NK-92 treated with Interleukin-12 subunit alpha and Interleukin-12 subunit beta, amount 100 ng/mL, for 24 hours (cell line): ENCODE measurements at places on chromosomes 7 and 10.

GRCh38 chr10:79274279-79275104 lies 72.8 kb upstream of the PPIF start:
- no peak for DNase-seq

GRCh38 chr10:70834021-70834420 lies 18.3 kb downstream of the SGPL1 start:
- DNase-seq, result no peak

GRCh38 chr10:1538121-1538520 lies 199.2 kb downstream of the ADARB2 start:
- no peak for DNase-seq

DNA sequence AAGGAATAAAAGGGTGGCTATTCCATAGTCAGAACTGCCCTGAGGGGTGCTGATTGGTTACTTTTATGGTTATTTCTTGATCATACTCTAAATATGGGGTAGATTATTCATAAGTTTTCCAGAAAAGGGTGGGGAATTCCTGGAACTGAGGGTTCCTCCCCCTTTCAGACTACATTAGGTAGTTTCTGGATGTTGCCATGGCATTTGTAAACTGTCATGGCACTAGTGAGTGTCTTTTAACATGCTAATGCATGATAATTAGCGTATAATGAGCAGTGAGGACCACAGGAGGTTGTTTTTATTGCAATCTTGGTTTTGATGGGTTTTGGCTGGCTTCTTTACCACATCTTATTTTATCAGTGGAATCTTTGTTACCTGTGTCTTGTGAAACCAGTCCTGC lies 26.5 kb upstream of the POT1 start:
- no peak for DNase-seq

- DNase-seq, result no peak
These were observed 3.9 kb downstream of the MICALL2 start for GRCh38 chr7:1455241-1455939.

- DNase-seq, result no peak
These were observed 108.7 kb downstream of the ZNF467 start for GRCh38 chr7:149664666-149665065.

DNA sequence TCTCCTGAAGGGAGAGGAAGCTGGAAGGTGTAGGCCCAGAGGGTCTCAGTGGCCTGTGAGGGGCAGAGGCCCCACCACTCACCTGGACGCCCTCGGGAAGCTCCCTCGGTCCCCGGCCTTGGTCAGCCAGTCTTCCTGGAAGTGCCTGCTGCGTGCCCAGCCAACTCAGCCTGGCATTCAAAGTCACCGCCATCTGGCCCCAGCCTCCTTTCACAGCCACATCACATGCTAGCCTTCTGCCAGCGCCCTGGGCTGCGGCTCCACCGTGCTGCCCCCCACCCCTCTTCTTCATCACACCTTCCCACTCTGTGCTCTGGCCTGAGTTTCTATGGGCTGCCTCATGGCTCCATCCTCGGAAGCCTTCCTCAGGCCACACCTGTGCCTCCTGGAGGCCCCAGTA lies 98.0 kb downstream of the ZMIZ1 start:
- no peak for DNase-seq

GRCh38 chr7:105642264-105642663 lies 61.0 kb upstream of the EFCAB10 start:
- no peak for DNase-seq

DNA sequence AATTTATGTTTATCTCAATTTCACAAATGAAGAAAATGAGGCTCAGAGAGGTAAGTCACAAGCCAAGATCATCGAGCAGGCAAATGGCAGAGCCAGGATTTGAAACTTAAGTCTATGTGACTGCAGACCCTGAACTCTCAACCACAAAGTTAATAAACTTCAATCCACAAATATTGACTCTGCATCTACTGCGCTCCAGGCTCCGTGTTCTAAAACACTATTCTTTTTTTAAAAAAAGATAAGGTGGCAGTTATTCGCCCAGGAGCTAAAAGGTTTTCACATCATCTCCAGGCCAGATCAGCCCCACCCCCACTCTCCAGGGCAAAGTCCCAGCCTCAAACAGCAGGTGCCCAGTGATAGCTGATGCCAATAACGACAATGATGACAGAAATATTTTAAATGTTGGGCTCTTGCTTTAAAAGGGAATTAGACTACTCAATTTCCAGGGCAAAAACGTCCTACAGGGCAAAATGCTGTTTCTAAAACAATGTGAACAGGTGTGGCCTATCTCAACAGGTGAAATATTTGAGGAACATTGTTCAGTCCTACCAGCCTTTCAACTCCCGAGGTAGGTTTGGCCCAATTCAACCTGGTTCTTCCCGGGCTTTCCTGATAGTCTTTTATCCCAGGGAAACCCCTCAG lies 85.2 kb downstream of the SORBS1 start:
- no peak for DNase-seq

DNA sequence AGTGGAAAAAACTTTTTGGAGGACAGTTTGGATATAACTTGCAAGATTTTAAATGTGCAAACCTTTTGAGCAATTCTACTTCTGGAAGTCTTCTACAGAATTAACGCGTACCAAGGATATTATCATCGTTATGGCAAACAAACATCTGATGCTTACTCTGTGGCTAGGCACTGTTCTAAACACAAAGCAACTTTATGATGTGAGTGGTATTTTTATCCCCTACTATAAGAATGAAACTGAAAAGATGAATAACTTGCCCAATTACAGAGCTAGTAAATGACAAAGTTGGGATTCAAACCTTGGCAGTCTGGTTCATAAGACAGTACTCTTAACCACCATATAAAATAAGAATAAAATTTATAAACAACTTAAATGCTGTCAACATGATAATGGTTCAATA lies 15.8 kb downstream of the ASZ1 start:
- DNase-seq, result no peak

GRCh38 chr10:73800560-73801252 lies 10.7 kb downstream of the NDST2 start:
- DNase-seq, result no peak

DNA sequence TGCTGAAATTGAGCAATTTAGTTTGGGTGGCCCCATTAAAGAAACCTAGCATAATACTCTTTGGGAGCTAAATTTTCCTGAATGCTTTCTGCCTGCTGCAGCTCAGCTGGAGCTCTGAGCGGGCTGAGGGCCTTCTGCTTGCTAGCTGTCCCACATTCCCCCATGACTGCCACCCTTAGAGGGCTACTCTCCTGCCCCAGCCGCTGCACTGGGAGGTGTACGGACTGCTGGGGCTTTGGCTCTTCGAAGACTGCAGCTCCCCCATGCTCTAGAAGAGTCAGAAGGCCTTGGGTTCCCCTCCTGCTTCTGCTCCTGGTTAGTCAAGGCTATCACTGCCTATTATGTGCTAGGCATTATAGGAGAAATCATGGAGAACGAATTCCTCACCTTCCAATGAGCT lies 31.5 kb downstream of the BLVRA start:
- no peak for DNase-seq

- DNase-seq, result no peak
These were observed 103.1 kb downstream of the ZNF467 start for GRCh38 chr7:149670288-149670687.

- DNase-seq, result no peak
These were observed 9.2 kb downstream of the AGR2 start for GRCh38 chr7:16795624-16796023.

DNA sequence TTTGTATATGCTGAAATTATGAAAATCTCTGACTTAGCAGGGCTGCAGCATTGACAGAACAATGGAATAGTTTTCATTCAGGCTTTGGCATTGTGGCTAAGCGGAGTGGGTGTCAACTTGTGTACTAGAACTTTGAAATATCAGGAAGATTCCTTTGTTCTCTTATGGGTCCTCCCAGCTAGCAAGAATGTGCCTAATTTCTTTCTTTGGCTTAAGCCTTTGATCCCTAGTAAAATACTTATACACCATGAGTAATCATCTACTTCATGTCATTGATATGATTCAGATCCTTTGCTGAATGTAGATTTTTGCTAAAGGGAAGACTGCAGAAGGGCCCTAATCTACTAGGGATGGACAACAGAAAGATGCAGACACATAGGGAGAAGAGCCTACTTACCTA lies 6.2 kb downstream of the AVL9 start:
- DNase-seq, result no peak
